ENCODE measurements at places on chromosomes 12 and 14.

GRCh38 chr12:102478405-102479098 is 1.8 kb downstream of the IGF1 start:
- no peak for DNase-seq

DNA sequence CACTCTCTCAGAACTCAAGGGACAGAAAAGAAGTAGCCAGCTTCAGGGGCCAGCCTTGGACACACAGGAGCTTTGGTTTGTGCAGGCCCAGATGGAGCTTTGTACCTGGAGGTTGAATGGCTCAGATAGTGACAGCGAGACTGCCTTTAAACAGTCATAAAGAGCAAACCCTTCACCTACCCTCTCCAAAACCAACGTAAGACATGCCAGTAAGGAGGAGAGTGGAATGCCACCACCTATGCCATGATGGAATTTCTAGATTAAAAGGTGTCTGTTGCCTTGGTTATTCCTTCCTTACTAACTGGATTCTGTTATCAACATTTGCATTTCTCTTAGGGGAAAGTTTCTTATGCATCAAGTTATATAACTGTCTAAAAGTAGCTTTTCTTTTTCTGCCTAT is 98.1 kb downstream of the EML1 start:
- DNase-seq, result no peak

DNA sequence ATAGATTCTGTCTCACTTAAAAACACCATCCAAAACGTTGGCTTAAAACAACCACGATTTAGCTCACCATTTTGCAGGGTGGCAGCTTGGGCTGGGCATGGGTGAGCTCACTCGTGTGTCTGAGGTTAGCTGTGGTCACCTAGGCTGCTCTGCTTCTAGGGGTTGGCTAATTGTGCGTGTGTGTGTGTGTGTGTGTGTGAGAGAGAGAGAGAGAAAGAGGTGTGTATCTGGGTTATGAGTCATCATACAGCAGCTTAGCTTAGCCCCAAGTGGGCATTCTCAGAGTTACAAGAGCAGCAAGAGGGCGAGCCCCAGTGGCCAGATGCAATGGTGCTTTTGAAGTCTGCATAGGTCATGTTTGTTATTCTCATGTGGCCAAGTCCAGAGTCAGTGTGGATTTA is 6.0 kb downstream of the FBXW8 start:
- DNase-seq, result peak; percentile 40

- DNase-seq, result no peak
Observed at GRCh38 chr12:96769400-96769799, 137.7 kb upstream of the NEDD1 start.

- DNase-seq, result no peak
Observed at GRCh38 chr12:89140141-89140540, 212.2 kb downstream of the DUSP6 start.

- DNase-seq, result no peak
Observed at GRCh38 chr12:114955414-114956014, 271.5 kb upstream of the TBX3 start.

DNA sequence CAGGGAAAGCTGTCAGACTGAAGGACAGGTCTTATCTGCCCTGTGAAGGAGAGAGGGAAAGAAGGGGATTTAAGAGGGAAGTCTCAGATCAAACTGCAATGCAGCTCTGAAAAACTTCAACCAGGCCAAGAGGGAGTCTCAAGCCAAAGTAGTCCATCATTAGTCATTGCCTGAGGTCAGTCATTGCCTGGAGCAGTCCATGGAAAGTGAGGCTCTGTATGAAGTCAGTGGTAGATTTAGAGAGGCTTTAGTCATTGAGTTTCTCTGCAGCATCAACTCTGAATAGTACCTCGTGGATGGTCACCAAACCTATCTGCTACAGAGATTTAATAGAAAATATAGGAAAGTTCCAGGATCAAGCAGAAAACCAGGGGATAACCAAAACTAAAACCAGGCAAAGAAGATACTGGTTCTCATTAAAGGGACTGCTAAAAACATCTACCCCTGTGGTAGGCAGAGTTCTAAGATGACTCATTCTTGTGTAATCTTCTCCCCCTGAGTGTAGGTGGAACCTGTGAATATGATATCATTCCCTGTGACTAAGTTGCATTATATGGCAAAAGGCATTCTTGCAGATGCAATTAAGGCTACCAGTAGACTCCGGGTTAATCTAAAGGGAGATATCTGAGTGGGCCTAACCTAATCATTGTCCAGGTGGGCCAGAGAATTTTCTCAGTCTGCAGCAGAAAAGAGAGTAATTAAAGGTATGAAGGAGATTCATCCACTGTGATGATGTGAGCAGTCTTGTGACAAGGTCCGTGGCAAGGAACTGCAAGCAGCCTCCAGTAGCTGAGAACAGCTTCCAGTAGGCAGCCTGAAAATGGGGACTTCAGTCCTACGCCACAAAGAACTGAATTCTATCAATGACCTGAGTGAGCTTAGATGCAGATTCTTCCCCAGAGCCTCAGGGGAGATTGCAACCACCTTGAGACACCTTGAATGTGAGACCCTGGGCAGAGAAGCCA is 123.1 kb downstream of the GALC start:
- peak; percentile 16 for DNase-seq

DNA sequence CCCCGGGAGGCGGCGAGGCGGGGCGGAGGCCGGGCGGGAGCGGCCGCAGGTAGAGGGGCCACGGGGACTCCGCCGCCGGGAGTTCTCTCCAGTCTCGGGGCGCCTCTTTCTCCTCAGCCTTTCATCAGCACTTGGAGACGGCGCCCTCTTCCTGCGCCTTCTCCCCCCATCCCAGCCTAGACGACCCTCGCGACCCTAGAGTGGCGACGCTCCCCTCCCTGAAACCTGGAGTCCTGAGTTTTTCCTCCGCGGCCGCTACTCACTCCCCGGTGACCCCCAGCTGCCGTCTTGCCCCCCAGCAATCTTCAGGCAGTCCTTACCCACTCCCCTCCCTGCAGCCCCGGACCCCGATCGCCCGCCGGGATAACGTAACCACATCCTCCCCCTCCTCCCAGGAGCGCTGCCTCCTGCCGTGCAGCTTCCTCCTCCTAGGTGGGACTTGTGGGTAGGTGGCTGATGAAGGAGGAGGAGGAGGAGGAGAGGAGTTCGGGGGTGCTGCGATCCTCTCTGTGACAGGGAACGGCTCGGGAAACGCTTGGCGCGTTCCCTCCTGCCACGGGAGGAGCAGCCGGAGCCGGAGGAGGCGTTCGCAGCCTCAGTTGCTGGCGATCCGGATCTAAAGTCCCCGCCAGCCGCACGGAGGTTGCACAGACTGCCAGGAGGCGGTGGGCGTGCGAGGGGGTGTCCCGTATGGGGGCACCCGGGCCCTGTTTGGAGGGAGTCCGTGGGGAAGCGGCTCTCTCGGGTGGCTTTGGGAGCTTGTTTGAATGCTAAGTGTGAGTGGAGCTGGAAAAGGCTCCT is 891 bp downstream of the PLEKHA5 start:
- DNase-seq, result no peak

DNA sequence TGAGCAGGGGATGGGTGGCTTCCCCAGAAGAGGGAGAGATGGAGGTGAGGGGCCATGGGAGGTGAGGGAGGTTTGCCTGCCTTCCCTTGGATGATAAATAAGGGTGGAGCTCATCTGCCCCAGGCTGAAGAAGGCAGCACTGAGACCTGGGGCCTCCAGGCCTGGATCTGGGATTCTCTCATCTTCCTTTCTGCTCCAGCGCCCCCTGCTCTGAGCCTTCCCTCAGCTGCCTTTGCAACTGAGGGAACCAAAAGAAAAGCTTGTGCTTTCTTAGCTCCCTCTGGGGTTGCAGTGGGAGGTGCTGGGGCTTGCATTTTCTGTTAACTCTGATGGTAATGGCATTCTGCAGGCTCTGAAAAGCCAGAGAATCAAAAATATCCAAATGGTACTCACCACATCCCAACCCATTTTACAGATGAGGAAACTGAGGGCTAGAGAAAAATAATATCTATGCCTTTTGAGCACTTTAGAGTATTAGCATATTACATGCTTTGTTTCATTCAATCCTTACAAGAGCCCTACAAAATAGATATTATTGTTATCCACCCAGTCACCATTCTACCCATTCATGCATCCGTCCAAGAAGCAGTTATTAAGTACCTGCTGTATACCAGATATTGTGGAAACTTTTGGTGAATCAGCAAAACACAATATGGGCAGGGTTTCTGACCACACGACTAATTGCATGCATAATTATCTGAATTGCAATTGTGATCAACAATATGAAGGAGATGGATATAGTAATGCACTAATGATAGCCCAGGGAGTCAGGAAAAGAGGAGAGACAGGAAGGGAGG is 102.2 kb downstream of the WSCD2 start:
- no peak for DNase-seq

GRCh38 chr12:106804668-106805067 is 30.2 kb downstream of the RIC8B start:
- DNase-seq, result no peak

All from HS-5 (cell line).